A549 treated with Mapracorat at 1 μM for 4 hours (cell line): ENCODE measurements at places on chromosomes 3 and 15. TPM values are rescaled to one million over a fixed set of nuclear protein-coding genes. Genes with fewer than 3 reads are reported as not detected.

Gene ANKRD34C
- not detected in 5 replicates for total RNA-seq

Gene ATRIP
- 8.6 to 10.3 TPM (median 9.8 TPM) in 5 replicates for total RNA-seq

Gene MYRIP
- total RNA-seq: not detected in 5 replicates

Gene SPINT1
- total RNA-seq: 0.59 to 1.2 TPM (median 0.91 TPM) in 5 replicates
